GM19239 (cell line): ENCODE measurements at places on chromosomes 2 and 18.
A peak's percentile ranks its signal among the peaks of the same experiment; 100 is the strongest.

GRCh38 chr2:196242131-196242620 is 70.8 kb upstream of the STK17B start:
- DNase-seq: no peak

- DNase-seq: no peak
Observed at GRCh38 chr18:6891788-6892187, 162.3 kb downstream of the ARHGAP28 start.

GRCh38 chr2:224217962-224218347 is 178.9 kb upstream of the SERPINE2 start:
- DNase-seq: no peak

DNA sequence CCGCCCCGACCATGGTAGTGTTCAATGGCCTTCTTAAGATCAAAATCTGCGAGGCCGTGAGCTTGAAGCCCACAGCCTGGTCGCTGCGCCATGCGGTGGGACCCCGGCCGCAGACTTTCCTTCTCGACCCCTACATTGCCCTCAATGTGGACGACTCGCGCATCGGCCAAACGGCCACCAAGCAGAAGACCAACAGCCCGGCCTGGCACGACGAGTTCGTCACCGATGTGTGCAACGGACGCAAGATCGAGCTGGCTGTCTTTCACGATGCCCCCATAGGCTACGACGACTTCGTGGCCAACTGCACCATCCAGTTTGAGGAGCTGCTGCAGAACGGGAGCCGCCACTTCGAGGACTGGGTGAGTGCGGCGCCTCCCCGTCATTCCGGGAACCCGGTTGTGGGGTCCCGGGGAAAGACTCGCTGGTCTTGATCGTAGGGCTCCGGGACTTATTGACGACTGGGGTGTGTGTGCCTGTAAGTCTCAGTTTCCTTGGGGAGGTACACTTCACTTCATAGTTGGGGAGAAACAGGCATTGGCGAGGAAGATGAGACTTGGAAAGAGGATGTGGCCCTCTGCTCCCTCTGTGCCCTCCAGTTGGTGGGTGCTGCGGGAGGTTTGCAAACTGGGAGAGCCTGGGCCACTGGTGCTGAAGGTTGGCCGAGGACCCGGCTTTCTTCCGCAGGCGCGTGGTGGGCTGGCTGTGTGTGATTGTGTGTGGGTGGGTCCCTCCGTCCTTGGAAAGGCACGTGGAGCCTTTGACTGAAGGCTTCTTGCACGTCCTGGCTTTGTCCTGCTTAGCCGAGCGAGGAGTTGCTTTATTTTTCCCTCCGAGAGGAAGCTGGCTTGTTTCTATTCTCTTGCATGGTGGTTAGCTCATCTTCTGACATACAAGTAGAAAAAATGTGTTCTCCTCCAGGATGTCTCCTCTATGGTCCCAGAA is 886 bp downstream of the PRKCE start:
- DNase-seq: no peak

DNA sequence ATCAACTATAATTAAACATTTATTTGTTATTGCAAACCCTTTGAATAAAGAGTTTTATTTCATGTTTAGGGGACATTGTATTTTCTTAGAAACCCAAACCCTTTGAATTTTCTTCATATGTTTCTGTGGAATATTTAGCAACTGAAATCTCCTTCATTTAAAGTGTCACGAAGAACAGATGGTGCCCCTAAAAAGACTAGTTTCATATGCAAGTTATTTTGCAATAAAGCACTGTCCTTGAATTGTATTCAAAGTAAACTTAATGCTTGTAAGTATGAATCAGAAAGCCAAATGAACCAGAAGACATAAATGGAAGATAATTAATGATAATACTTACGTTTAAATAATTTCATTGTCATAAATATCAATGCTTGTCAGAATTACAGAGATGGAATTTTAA is 151.9 kb upstream of the CWC22 start:
- no peak for DNase-seq

- DNase-seq: no peak
Observed at GRCh38 chr2:157172866-157173578, 84.5 kb upstream of the GALNT5 start.

DNA sequence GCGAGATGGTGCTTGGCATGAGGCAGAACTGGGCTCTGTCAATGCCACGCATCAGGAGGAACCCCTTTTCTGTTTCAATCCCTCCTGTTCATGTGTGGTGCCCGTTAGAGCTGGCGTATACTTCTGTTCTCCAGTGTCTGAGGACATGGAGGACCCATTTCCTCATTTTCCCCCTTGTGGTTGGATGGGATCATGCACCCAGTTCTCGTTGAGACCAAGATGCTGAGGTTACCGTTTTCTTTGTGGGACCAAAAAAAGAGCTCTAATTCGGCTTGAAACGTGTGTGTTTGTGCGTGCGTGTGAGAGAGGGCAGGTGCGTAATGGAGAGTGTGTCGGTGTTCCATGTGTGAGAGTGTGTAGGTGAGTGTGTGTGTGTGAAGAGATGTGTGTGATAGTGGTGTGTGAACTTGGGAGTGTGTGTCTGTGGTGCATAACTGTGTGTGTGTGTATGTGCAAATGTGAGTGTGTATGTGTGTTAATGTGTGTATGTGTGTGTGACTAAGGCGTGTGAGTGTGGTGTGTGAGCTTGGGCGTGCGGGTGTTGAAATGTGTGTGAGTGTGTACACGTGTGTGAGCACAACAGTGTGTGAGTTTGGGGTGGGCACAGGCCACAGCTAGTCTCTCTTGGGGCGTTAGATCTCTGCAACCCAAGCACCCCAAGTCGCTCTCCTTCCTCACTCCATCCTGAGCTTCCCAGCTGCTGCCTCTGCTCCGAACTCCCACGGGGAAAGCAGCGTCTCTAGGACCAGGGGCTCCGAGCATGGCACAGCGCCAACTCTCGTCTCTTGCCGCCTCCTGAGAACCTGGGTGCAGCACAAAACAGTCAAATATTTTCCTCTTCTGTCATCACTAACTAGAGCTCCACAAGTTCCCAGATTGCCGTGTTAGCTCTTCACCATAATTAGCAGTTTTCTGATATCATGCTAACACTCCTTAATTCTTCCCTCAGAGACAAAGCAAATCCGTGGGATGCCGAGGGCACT is 75.8 kb downstream of the LONRF2 start:
- no peak for DNase-seq

- no peak for DNase-seq
Observed at GRCh38 chr18:31655354-31655753, 29.0 kb downstream of the B4GALT6 start.

GRCh38 chr2:157497638-157498314 is 53.9 kb upstream of the CYTIP start:
- DNase-seq: peak; percentile 15

DNA sequence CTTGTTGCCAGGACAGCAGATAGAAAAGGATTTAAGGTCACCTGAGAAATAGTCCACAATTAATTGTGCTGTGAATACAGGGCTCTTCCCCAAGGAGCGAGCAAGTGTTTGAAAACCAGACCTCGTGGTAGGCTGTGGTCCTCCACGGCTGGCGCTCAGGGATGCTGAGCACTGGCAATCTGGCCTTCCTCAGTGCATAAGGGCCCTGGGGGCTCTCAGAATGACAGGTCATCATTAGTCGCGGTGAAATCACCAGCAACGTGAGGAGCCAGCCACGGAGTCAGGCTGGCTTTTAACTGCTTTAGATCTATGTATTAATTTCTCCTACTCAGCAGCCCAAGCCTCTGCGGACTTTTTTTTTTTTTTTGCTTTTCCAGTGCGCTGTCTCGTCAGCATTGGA is 148.5 kb downstream of the FHOD3 start:
- no peak for DNase-seq

- DNase-seq: no peak
Observed at GRCh38 chr2:205539603-205540002, 142.7 kb upstream of the NRP2 start.

DNA sequence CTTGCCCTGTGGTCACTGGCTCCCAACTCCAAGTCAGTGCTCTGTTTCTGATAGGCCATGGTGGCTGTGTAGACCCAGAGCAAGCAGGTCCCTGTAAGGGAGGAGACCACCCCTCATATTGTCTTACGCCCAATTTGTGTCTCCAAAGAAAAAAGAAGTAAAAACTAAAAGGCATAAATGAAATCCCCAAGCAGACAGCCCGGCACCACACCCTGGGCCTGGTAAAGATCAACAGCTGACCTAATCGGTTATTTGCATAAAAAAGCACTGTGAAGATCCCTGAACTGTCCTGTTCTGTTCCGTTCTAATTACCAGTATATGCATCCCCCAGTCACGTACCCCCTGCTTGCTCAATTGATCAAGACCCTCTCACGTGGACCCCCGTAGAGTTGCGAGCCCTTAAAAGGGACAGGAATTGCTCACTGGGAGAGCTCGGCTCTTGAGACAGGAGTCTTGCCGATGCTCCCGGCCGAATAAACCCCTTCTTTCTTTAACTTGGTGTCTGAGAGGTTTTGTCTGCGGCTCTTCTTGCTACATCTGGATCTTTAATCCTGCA is 364.1 kb upstream of the HS6ST1 start:
- no peak for DNase-seq
